ENCODE measurements at places on chromosomes 16 and 17.

GRCh38 chr17:18327556-18327955 lies 12.5 kb downstream of the SMCR8 start:
- DNase-seq = no peak

- no peak for DNase-seq
Observed at GRCh38 chr17:841313-841712, 59.2 kb downstream of the MRM3 start.

DNA sequence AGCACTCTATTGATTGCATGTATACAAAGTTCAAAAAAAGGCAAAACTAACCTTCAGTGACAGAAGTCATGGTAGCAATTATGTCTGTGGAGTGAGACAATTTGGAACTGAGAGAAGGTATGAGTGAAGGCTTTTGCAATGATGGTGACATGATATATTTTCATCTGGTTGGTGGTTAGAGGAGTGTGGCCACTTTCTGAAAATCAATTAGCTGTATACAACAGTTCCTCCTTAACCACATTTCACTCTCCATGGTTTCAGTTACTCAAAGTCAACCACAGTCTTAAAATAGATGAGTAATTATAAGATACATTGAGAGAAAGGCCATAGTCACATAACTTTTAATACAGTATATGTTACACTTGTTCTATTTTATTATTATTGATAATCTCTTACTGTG lies 26.2 kb downstream of the ADAMTS18 start:
- no peak for DNase-seq

DNA sequence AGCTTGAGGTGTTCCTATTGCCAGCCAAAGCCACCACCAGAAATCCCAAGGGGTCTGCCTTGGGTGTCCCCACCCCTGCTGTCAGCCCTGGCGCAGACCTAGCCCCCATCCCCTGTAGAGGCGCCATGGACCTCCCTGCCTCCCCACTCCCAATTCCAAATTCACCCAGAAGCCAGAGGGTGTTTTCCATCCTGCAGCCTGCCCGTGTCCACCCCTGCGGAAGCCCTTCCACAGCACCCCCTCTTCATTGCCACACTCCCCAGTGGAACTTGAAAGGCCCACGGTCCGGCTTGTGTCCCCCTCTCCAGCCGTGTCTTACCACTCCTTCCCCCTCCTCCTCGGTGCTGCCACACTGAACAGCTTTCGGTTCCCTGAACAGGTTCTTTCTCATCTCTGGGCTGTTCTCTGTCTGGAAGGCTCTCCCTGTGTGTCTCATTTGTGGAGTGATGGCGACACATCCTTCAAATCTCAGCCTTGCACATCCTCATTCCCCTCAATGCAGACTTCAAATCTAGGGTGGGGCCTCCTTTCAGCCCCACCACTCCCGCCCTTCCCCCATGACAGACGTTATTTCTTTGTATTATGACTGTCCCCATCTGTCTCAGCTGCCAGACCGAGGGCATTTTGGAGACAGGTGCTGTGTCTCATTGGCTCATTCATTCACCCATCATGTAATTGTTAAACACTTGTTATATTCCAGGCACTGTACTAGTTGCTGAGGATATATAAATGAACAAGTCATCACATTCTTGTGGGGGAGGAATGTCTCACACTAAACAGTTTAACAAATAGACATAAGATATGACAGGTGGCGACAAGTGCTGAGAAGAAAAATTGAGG lies 36.3 kb downstream of the ADGRG5 start:
- no peak for DNase-seq

DNA sequence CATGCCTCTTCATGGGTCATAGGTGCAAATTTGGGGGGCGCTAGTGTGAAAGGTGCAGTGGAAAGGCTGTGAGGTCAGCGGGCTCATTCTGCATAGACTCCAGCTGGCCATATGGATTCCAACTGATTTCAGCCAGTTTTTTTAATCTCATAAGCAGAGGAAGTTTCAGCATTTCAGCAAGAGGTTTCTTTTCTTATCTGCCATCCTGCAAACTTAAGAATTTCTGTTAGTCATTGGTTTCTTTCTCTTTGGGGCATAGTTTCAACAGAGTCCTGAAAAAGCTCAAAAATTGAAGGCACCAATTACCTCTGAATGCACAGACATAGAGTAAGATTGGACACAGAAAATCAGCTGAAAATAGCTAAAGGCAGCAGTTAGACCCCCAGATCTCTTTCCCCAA lies 16.2 kb upstream of the ALOX15 start:
- no peak for DNase-seq

DNA sequence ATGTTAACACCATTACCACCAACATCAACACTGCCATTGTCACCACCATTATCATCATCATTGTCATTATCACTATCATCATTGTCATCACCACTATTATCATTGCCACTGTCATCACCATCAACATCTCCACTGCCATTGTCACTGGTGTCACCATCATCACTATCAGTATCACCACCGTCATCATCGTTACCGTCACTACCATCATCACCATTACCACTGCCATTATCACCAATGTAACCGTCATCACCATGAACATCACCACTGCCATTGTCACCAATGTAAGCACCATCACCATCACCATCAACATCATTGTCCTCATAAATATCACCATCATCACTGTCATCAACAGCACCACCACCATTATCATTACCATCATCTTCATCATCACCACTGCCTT lies 633.2 kb upstream of the EEF2KMT start:
- DNase-seq = no peak
